ENCODE measurements at places on chromosomes 4 and X. TPM values are rescaled to one million over a fixed set of nuclear protein-coding genes. Genes with fewer than 3 reads are reported as not detected.

DNA sequence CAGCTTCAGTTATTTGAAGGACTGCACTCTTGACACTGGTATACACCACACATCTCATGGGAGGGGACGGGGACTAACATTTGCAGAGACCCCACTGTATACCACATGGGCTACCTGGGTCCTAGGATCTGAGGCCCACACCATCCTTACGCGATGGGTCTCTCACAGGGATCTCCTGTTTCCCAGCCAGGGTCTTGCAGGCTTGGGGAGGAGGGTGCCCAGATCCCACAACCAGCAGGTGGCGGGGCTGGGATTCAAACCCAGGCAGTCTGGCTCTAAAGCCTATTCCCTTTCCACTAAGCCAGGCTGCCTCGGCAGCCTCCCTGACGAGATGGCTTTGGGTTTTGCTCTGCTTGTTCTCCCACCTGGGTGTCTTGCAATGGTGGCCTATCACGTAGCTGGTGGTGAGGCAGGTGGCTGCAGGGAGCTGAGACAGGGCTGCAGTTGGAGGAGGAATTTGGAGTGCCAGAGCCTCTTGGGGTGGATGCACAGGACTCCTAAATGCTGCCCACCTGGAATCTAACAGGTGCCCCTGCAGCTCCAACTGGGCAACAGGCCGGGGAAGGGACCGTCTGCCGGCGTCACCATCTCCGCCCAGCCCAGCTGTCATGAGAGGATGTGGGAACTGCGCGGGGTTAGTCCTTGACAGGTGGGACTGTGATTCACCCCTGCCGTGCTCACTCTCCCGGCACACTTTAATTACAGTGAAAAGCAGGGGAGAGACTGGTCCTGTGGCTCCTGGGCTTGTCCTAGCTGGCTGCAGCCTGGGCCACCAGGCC lies 110.7 kb downstream of the PSAPL1 start:
- no peak overlapping the region for H3K4me3 ChIP-seq
- peaks cover 6% of the 10 kb centered on the region for H3K4me1 ChIP-seq
- no peak for DNase-seq
- no peaks in the 10 kb centered on the region for H3K36me3 ChIP-seq

GRCh38 chr4:10207116-10207515 lies 90.5 kb upstream of the WDR1 start:
- H3K27me3 ChIP-seq = no peaks in the 10 kb centered on the region
- H3K36me3 ChIP-seq = peaks cover 6% of the 10 kb centered on the region
- H3K4me3 ChIP-seq = no peak overlapping the region
- DNase-seq = no peak
- peaks cover 70% of the 10 kb centered on the region for H3K4me1 ChIP-seq

DNA sequence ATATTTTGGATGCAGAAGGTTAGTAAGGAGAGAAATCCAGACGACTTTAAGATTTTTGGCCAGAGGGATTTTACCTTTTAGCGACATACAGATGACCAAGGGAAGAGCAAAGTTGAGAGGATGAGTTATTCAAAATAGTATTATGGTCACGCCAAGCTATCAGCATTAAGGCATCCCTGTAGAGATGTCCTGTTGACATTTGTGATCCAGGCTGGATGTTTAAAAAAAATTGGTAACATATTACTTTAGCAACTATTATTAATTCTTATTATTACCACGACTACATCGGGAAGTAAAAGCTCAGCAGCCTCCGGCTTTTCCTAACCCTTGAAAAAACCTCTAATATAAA lies 562 bp upstream of the OSTC start:
- peaks cover 35% of the 10 kb centered on the region for H3K36me3 ChIP-seq
- H3K27me3 ChIP-seq = no peaks in the 10 kb centered on the region
- peak overlapping the region; percentile 92 for H3K27ac ChIP-seq
- peaks cover 35% of the 10 kb centered on the region for H3K4me1 ChIP-seq
- DNase-seq = no peak

- peaks cover 10% of the 10 kb centered on the region for H3K4me1 ChIP-seq
- no peak overlapping the region for H3K4me3 ChIP-seq
- H3K36me3 ChIP-seq = no peaks in the 10 kb centered on the region
- peaks cover 59% of the 10 kb centered on the region for H3K27me3 ChIP-seq
Observed at GRCh38 chr4:8586246-8586645, 6.1 kb downstream of the GPR78 start.

GRCh38 chrX:2903366-2903765 lies 25.8 kb downstream of the ARSD start:
- peaks cover 7% of the 10 kb centered on the region for H3K36me3 ChIP-seq
- DNase-seq = no peak
- peaks cover 4% of the 10 kb centered on the region for H3K27me3 ChIP-seq
- no peak overlapping the region for H3K27ac ChIP-seq

GRCh38 chrX:139762400-139763183 lies 54.6 kb upstream of the MCF2 start:
- H3K27ac ChIP-seq = no peak overlapping the region
- H3K4me1 ChIP-seq = no peaks in the 10 kb centered on the region
- no peaks in the 10 kb centered on the region for H3K36me3 ChIP-seq

- no peak overlapping the region for H3K4me3 ChIP-seq
- DNase-seq = no peak
- no peaks in the 10 kb centered on the region for H3K27me3 ChIP-seq
- H3K36me3 ChIP-seq = no peaks in the 10 kb centered on the region
- no peak overlapping the region for H3K27ac ChIP-seq
- no peaks in the 10 kb centered on the region for H3K4me1 ChIP-seq
Observed at GRCh38 chrX:149259241-149259640, 245.9 kb downstream of the IDS start.

GRCh38 chr4:1518997-1519700 lies 112.9 kb upstream of the NKX1-1 start:
- no peaks in the 10 kb centered on the region for H3K4me1 ChIP-seq
- peaks cover 31% of the 10 kb centered on the region for H3K27me3 ChIP-seq
- no peak for DNase-seq
- no peak overlapping the region for H3K27ac ChIP-seq
- no peaks in the 10 kb centered on the region for H3K36me3 ChIP-seq

GRCh38 chr4:48008021-48008596 lies 8.4 kb downstream of the CNGA1 start:
- no peak overlapping the region for H3K27ac ChIP-seq
- H3K36me3 ChIP-seq = no peaks in the 10 kb centered on the region
- DNase-seq = no peak
- H3K4me1 ChIP-seq = no peaks in the 10 kb centered on the region
- H3K27me3 ChIP-seq = no peaks in the 10 kb centered on the region
- no peak overlapping the region for H3K4me3 ChIP-seq

DNA sequence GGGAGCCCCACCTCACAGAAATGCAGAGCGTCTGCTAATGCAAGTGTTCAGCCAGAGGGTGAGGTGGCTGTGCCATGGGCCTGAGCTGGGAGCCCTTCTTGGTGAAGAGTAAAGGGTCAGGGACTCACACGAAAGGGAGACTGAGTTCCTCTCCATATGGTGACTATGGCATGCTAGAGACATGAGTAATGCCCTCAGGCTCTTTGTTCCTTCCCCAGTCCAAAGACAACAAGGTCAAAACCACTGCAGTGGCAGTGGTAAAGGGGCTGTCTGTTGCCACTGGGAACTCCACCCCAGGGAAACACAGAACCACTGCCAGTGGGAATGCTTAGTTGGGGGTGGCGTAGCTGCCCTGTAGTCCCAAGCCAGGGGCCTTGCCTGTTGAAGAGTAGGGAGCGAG lies 22.4 kb downstream of the RAB40AL start:
- H3K4me3 ChIP-seq = peak overlapping the region; percentile 17
- H3K27me3 ChIP-seq = no peaks in the 10 kb centered on the region
- DNase-seq = peak; percentile 90

DNA sequence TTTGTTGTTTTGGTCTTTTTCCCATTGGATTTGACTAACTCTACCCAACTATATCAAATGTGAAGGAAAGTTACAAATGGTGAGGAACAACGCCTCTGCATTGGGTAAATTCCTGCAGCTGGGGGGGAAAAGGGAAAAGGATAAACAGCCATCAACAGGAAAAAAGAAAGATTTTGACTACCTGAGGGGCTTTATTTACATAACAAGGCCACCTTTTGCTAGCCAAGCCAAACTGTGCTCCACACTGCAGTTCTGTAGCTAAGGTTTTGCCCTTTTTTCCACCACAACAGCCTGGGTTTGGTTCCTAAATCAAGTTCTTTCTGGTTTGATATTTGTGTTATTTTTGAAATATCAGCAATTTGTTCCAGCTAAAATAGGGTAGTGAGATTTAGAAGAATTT lies 40.8 kb downstream of the RHOXF2B start:
- H3K27me3 ChIP-seq = peaks cover 3% of the 10 kb centered on the region
- no peaks in the 10 kb centered on the region for H3K4me1 ChIP-seq
- no peaks in the 10 kb centered on the region for H3K36me3 ChIP-seq
- no peak for DNase-seq
- no peak overlapping the region for H3K27ac ChIP-seq

- no peaks in the 10 kb centered on the region for H3K4me1 ChIP-seq
- peak; percentile 22 for DNase-seq
- H3K27ac ChIP-seq = no peak overlapping the region
- no peaks in the 10 kb centered on the region for H3K36me3 ChIP-seq
Observed at GRCh38 chr4:72326692-72327632, 242.1 kb downstream of the ADAMTS3 start.

- H3K27me3 ChIP-seq = no peaks in the 10 kb centered on the region
- peaks cover 32% of the 10 kb centered on the region for H3K4me1 ChIP-seq
- H3K4me3 ChIP-seq = no peak overlapping the region
- peak; percentile 76 for DNase-seq
- H3K36me3 ChIP-seq = peaks cover 24% of the 10 kb centered on the region
Observed at GRCh38 chr4:82984459-82984858, 26.2 kb downstream of the LIN54 start.

DNA sequence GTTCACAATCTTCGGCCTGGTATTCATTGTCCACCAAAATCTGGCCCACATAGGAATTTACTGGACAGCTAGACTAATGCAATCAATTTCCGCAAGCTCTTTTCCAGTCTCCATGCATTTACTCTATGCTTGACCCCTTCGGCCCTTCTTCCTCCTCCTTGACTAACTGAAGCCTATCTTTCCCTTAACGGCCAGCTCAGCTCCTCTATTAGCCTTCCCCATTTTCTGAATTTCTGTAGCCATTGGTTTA lies 1.2 kb upstream of the PHKA2 start:
- H3K27me3 ChIP-seq = peaks cover 2% of the 10 kb centered on the region
- peak overlapping the region; percentile 88 for H3K27ac ChIP-seq
- peaks cover 26% of the 10 kb centered on the region for H3K4me1 ChIP-seq
- no peak for DNase-seq
- H3K4me3 ChIP-seq = peak overlapping the region; percentile 92

- no peaks in the 10 kb centered on the region for H3K4me1 ChIP-seq
- H3K27me3 ChIP-seq = no peaks in the 10 kb centered on the region
- no peak for DNase-seq
- no peak overlapping the region for H3K4me3 ChIP-seq
- no peak overlapping the region for H3K27ac ChIP-seq
Observed at GRCh38 chr4:70530997-70531396, 12.6 kb downstream of the AMTN start.

DNA sequence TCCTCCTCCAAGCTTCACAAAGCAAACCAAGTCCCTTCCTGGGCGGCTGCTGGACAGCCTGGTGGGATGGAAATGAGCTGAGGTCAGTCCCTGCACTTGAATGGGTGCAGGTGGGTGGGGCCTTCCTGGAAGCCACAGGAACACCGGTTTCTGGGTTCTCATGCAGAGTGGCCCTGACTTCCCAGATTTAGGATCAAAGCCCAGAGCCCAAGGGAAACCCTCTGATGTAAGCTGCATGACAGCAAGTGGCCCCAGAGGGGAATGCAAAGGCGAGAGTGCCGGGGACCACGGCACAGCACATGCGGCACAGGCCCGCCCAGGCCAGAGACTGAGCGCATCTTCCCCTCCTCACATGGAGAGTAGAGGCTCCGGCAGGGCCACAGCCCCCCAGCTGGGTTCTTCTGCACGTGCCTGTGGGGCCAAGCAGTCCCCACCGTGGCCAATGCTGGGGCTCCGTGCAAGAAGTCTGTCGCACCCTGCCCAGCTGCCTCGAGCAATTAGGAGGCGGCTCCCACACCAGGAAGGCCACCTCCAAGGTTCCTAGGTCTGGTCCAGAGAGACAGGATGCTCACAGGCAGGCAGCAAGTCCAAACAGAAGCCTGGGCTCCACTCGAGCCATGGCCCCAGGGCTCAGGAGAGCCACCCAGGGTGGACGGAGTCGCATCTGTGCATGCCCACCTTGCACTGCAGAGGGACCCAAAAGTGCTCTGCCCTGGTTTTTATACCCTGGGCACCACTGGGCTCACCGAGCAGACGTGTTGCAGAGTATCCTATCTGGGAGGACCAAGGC lies 83.0 kb downstream of the HTRA3 start:
- H3K4me3 ChIP-seq = no peak overlapping the region
- DNase-seq = no peak
- H3K36me3 ChIP-seq = no peaks in the 10 kb centered on the region
- peaks cover 21% of the 10 kb centered on the region for H3K27me3 ChIP-seq

DNA sequence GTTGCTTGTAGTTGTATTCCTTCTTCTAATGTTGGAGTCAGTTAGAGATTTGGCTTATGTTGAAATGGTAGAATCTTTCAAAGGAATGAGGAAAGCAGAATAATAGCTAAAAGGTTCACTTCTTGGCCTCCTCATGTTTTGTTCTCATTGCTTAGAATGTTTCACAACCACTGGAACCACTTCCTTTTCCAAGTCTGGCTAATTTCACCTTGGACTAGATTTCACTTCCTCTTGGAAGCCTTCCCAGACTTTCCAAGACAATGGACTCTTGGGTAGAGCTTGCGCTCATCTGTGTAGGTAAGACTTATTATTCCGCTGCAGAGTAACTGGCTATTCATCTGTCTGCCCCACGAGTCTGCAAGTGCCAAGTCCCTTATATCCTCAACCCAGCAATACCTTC lies 8.3 kb downstream of the SPATA18 start:
- no peak overlapping the region for H3K4me3 ChIP-seq
- H3K4me1 ChIP-seq = peaks cover 6% of the 10 kb centered on the region
- no peak overlapping the region for H3K27ac ChIP-seq
- no peak for DNase-seq
- H3K36me3 ChIP-seq = no peaks in the 10 kb centered on the region
- H3K27me3 ChIP-seq = peaks cover 2% of the 10 kb centered on the region

DNA sequence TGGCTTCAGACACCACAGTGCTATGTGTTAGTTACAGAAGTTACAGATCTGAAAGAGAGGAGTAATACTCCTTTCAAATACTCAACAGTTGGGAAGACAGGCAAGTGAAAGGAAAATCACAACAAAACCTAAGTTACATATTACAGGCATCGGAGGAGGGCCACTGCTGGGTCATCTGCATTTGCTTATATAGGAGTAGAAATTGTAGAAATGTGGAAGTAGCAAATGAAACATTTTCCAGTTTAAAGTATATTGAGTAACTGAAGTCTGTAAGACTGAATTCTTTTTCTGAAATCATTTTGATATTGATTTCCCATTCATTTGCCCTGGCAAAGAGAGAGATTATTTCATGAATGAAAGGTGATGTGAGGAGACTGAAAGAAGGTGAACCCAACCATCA lies 201.7 kb downstream of the SPRY1 start:
- H3K36me3 ChIP-seq = no peaks in the 10 kb centered on the region
- peaks cover 20% of the 10 kb centered on the region for H3K4me1 ChIP-seq
- no peaks in the 10 kb centered on the region for H3K27me3 ChIP-seq
- no peak for DNase-seq
- no peak overlapping the region for H3K27ac ChIP-seq

NLRP2B gene
- not detected for total RNA-seq

TACR3 gene
- not detected for total RNA-seq

CNGA1 gene
- not detected for total RNA-seq

DNAAF6 gene
- total RNA-seq = not detected

S100P gene
- total RNA-seq = not detected

WDR17 gene
- 0.04 TPM for total RNA-seq

MAP9 gene
- total RNA-seq = 12.6 TPM

PHEX gene
- total RNA-seq = 0.05 TPM

DIPK2B gene
- total RNA-seq = not detected

NLGN3 gene
- 0.47 TPM for total RNA-seq

MAGEH1 gene
- 20.6 TPM for total RNA-seq

AREG gene
- total RNA-seq = 0.39 TPM

ENPP6 gene
- not detected for total RNA-seq

Measured in HFFc6 (cell line).